G401 (cell line): ENCODE measurements at places on chromosomes 6 and 20.

GRCh38 chr6:20377623-20378265 lies 23.9 kb upstream of the E2F3 start:
- peak; percentile 20 for DNase-seq

- DNase-seq = no peak
Observed at GRCh38 chr6:110083875-110084585, 95.4 kb downstream of the WASF1 start.

- DNase-seq = no peak
Observed at GRCh38 chr20:12207875-12208274, 290.2 kb downstream of the BTBD3 start.

DNA sequence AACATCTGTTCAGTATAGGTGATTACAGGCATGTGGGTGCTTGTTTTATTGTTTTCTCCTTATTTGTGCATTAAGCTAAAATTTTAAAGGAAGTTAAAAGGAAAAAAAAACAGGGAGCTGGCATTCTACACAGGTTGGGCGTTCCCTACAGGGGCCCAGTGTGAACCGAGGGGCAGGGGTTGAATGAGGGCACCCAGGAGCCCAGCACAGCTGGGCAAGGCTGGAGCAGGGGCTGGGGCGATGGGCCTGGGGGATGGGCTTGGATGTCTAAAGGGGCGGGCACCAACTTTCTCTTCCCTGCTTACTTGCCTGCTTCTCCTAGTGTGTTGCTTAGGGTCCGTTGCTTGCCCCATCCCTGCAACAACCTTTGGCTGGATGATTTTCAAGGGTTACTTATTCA lies 230.2 kb upstream of the RNF24 start:
- no peak for DNase-seq
